ENCODE measurements at places on chromosomes 13 and 19.

DNA sequence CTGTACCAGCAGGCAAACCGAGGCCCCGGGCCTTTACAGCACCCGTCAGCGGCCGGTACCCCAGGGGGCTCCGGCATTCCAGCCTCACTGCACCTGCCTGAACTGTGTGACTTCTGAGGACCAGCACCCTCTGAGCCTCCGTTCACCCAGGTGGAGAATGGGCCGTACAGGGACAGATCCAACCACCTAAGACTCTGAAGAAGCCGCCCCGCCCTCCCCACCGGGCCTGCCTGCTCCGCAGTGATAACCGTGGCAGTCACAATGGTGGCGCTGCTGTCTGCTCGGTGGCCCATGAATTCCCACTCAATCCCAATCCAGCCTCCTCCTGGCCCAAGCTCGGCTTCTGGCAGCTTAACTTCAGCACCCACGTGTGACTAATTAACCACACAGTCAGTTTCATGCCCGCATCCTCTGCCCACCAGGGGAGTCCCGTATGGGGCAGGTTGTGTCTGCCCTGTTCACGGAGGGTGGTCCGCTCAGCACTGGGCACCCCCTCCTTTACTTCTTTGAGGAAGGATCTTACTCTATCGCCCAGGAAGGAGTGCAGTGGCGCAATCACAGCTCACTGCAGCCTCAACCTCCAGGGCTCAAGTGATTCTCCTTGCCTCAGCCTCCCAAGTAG, 3.4 kb downstream of the TCF3 start:
- DNase-seq, result no peak

- DNase-seq, result peak; percentile 0
Measured at GRCh38 chr13:60538566-60538965, 141.5 kb downstream of the TDRD3 start.

GRCh38 chr19:42206871-42207755, 10.4 kb downstream of the DEDD2 start:
- DNase-seq, result peak; percentile 76

- DNase-seq, result peak; percentile 76
Measured at GRCh38 chr19:7680606-7681339, at the start of gene TRAPPC5. TRAPPC5 (plus strand) TSS chr19:7680833; CDS start chr19:7682254, 1,421 bp downstream.

- peak; percentile 82 for DNase-seq
Measured at GRCh38 chr19:46076951-46077814, 36.4 kb upstream of the IGFL4 start.

DNA sequence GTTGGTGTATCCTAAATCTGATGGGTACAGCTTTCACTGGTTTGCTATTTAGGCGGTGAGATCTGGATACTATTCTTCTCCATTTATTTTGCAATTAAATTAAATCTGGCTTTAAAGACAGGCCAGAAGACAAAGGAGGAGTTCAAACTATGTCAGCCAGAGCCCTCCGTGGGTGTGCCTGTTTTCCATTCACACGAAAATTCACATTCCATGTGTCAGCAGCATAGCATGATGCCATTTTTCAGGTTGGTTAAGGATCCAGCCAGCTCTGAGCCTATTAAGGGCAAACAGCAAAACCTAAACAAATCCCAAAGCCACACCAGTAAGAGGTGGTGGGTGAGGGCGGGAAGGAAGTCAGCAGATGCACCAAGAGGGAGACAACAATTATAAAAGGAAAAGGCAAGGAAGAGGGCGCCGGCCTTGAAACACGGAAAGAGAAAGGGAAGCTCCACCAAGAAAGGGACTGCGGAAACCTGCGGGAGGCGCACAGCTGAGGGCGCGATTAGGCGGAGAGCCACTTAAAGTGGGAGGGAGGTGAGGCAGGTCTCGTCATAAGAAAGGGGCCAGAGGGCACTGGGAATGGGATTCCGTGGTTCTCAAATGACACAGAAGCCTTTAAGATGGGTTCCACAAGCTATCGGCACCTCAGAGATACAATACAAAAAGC, 43.0 kb downstream of the CARS2 start:
- DNase-seq, result no peak

GRCh38 chr19:15534957-15535864, 26.9 kb downstream of the CYP4F22 start:
- no peak for DNase-seq

GRCh38 chr13:30346153-30346788, 38.9 kb upstream of the KATNAL1 start:
- DNase-seq, result no peak

- DNase-seq, result no peak
Measured at GRCh38 chr13:46894568-46894967, 2.3 kb downstream of the HTR2A start.

- DNase-seq, result no peak
Measured at GRCh38 chr13:48646791-48647190, 6.9 kb upstream of the CYSLTR2 start.

GRCh38 chr13:89239361-89240127, 1568.4 kb downstream of the SLITRK5 start:
- DNase-seq, result no peak

- DNase-seq, result no peak
Measured at GRCh38 chr13:59178344-59178743, 985.4 kb downstream of the DIAPH3 start.

GRCh38 chr19:12757544-12758274, 6.1 kb downstream of the BEST2 start:
- peak; percentile 77 for DNase-seq

DNA sequence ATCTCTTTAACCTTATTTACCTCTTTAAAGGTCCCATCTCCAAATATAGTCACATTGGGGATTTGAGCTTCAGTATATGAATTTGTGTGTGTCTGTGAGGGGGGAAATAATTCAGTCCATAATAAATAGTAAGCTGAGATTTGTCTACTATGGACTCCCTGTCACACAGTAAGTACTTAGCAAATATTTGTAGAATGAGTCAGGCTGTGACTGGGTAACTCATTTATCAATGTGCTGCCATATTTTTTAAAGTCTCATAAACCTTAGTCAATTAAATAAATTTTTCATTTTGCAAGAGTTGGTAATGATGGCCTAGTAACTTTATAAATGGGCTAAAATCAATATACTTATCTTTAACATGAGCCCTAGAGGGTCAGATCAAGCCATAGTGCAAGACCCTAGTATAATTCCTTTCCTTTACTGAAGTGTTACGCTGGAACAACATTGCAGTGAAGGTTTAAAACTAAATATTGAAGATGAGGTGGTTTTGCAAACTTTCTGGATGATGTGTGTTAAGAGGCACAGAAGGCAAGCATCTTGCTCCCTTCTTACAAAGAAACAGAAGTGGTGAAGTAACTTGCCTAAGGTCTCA, 305.1 kb downstream of the KCNRG start:
- DNase-seq, result peak; percentile 72

DNA sequence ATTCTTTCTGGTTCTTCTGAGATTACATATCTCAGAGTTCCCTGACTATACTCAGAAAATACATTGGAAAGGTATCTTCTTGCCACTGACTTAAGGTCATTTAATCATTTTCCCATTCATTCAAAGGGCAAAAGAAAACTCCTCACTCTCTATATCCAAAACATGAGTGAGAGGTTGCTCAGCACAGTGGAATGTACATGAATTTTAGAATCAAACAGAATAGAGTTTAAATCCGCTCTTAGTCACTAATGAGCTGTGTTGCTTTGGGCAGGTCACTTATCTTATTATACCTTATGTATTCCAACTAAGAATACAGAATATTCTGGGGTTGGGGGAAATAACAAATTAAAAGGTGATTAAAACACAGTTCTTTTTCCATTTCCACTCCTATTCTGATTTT, 452.6 kb upstream of the KLF12 start:
- DNase-seq, result peak; percentile 17

GRCh38 chr13:51590231-51590970, 6.1 kb downstream of the WDFY2 start:
- no peak for DNase-seq

DNA sequence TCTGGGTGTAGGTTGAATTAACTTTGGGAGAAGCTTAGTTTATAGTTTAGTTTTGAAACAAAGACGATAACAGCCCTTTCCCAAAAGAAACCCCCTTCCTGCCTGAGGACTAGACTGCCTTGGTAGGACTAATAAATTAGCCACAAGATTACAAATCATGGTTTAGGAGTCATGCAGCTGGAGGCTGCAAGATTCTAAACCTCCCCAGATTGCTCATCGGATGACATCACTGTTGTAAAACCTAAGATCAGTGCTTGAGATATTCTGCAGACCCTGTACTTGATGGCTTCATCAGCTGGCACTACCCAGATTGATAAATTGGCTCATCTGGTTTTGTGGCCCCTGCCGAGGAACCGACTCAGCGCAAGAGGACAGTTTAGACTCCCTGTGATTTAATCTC, 35.9 kb upstream of the MPHOSPH8 start:
- DNase-seq, result peak; percentile 89

DNA sequence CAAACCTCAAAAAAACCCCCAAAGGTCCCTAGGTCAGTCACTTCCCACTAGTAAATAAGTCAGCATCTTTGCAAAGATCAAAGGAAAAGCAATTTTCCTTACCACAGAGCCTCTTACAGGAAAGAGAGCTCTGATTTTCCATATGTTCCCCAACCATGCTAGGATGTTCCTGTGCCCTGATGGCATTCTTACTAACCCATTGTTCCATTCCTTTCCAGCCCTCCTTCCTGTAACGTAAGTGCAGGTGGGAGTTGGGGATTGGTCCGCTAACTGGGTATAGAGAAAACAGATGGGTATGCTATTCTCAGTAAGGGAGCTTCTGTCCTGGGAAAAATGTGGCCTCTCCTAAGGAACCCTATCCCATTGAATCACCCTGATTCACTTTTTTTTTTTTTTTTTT, 14.3 kb downstream of the DPRX start:
- no peak for DNase-seq

DNA sequence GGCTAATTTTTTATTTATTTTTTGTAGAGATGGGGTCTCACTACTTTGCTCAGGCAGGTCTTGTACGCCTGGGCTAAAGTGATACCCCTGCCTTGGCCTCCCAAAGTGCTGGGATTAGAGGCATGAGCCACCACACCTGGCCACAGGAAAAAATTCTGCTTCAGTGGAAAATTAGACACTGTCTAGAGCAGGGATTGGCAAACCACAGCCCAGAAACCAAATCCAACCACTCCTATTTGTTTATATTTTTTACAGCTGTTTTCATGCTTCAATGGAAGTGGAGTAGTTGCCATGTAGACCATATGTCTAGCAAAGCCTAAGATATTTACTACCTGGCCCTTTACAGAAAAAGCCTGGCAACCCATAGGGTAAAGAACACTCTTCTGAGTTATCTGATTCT, 123.7 kb upstream of the MRI1 start:
- no peak for DNase-seq

Measured in EL (cell line).